Stimulated activated CD4-positive, alpha-beta T cell treated with anti-CD3 and anti-CD28 coated beads, TNF-alpha, amount 100 ng/mL, for 48 hours (primary cell): ENCODE measurements at places on chromosomes 2 and 18.

- no peak for DNase-seq
Measured at GRCh38 chr2:107364361-107364950, 462.2 kb upstream of the RGPD4 start.

- DNase-seq = no peak
Measured at GRCh38 chr18:29496152-29496680, 1319.3 kb upstream of the CDH2 start.

- no peak for DNase-seq
Measured at GRCh38 chr2:50529600-50530218, 502.2 kb downstream of the NRXN1 start.

GRCh38 chr2:189440644-189440946, 679 bp upstream of the WDR75 start:
- no peak for DNase-seq

GRCh38 chr18:9712130-9712577, 4.1 kb downstream of the RAB31 start:
- no peak for DNase-seq

GRCh38 chr2:120606931-120607330, 128.7 kb upstream of the GLI2 start:
- no peak for DNase-seq

DNA sequence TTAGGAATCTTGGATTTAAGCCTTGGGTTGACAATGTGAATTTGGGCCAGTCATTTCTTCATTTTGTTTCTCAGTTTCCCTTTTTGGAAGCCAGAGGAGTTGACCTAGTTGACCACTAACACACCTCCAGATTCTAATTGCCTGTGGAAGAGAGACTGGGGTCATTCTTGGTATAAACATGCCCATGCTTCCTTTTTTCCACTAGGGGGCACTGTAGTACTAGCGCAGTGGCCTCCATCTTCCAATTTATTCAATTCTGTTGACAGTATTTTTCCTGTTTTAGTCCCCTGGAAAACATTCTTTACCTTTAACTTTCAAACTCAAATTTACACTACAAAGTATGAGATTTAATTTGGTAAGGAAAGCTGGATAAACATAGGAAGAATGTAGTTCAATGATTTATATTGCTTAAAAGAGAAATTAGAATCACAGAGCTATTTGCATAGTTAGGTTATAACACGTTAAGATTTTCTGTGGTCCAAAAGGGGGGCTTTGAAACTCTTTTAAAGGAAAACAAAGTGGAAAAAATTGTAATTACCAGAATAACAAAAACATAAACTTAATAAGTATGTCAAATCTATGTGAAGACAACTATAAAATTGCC, 57.5 kb upstream of the AGPS start:
- DNase-seq = no peak

DNA sequence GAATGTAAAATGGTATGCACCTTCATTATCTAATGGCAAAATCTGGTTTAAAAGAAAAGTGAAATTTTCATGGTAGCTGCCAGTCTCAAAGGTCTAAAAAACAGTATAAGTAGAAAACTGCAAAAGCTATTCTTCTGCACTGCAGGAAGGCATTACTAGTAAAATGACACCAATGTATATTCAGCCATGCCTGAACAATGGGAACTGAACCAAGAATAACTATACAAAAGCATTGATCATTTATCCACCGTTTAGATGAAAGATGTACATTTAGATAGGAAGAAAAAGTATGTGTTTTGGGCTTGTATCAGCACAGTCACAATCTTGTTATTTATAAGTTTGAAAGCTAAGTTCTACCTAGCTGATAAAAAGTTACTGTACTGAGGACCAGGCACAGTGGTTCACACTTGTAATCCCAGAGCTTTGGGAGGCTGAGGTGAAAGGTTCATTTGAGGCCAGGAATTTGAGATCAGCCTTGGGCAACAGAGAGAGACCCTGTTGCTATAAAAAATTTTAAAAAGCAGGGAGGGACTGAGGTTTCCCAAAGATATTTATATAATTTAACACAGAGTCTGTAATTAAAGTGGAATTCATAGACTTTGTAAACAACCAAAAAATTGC, 163.1 kb upstream of the WDSUB1 start:
- DNase-seq = no peak

DNA sequence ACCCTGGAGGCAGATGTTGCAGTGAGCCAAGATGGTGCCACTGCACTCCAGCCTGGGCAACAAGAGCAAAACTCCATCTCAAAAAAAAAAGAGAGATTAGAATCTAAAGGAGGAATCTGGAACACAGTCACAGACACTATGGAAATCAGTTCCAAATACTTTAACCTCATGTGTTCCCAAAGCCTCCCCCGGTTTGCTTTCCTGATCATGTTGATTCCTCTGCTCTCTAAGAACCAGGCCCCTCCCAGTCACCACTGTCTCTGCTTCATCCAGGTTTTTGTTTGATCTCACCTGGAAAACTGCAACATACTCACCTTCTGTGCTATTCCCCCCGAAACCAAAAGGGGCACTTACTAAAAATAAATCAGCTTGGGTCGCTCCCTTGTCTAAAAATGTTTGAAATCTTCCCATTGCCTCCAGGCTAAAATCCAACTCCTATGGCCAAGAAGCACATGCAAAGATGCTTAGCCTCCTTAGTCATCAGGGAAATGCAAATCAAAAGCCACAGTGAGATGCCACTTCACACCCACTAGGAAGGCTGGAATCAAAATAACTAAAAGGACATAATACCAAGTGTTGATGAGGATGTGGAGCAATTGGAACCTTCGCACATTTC, 6.2 kb upstream of the NEU2 start:
- DNase-seq = no peak

- no peak for DNase-seq
Measured at GRCh38 chr2:37414470-37414949, 70.1 kb downstream of the QPCT start.

DNA sequence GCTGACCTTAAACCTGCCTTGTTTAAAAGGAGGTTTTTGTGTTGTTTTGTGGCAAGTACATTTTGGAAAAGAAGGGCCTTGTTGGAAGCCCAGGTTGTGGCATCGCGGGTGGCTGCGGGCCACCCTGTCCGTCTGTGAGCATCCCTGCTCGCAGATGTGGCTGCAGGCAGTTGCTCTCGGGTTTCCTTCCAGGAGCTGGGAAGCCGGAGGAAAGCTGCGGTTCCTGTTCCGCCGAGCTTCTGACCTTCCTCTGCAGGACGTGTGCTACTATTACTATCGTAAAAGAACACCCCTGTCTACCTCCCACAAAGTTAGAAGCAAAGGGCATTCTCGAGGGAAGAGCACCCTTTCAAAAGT, 766 bp downstream of the MFF start:
- no peak for DNase-seq

DNA sequence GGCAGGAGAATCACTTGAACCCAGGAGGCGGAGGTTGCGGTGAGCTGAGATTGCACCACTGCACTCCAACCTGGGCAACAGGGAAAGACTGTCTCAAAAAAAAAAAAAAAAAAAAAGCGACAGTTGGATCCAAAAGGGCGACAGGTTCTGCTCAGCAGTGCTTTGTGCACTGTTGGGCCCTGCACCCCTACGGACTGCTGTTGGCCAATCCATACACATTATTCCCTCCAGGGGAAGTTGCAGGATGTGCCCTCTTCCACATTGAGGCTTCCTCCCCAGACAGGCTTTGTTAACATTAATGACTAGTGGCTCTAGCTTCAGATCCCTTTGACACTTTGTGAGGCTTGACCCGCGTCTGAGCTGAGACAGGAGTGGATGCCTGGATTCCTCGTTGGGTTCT, 9.4 kb downstream of the NT5DC4 start:
- no peak for DNase-seq

DNA sequence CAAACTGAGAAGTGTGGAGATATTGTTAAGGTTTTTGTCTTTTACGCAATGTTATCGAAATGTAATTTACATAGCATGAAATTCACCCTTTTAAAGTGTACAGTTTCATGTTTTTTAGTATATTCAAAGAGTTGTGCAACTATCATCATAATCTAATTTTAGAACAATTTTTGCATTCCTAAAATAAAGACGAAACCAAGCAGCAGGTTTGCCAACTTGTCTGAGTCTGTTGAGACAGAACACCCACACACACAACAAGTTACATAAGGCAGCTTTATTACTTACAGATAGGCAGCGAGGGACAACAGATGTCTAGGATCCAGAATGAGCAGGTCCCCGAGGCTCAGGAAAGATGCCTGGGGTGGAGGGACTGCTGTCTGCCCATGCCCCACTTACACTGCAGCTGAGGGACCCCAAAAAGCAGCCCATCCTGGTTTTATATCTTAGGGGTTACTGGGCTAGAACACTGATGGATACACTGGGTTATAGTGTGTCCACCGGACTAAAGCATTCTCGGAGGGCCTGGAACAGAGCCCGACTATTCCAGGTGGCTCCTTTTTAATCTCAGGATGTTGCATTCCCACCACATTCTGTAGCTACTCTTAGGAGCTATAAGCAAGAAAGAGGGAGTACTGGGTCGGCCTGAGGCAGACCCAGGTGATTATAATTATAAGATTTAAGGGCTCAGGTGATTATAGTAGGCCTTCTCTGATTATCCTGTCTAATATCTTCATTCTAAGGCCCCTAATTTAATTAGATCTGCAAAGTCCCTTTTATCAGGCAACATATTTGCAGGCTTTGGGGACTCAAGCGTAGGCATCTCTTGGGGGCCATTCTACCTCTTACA, 150.2 kb upstream of the DOK6 start:
- DNase-seq = no peak

DNA sequence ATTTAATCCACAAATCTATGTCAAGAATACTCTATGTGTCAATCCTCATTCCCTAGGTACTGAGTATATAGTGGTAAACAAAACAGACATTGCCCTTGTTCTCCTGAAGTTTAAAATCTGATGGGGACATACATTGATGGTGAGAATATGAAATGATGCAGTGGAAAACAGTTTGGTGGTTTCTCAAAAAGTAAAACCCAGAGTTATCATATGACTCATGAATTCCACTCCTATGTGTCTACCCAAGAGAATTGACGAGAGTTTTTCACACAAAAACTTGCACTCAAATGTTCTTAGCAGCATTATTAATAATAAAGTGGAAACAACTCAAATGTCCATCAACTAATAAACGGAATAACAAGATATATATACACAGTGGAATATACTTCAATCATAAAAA, 586.7 kb downstream of the CCDC85A start:
- DNase-seq = no peak

DNA sequence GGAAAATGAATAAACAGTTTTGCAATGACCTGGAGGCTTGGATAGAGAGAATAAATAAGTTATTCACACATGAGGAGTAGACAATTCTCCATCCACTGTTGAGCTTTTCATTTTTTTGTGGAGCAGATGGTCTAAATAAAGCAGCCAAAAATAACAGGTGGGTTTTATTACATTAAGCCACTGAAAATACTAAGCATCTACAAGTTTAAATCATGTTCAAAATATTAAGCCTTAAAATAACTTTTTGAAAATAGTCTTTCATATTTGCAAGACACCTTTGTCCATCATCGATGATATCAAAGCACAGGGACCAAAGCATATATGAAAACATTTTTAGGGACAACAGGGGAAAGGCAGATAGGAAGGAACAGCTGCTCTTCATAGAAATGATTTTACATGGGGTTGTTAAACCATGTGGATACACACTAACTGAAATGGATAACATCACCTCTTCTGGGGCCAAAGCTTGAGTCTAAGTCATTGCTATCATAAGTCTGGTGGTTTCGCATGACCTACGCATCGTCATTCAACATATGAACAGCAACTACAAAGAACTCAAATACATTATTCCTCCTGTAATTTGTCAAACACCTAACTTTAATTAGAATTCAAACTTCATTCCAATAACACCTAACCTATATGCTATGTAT, 197.6 kb upstream of the CHST9 start:
- DNase-seq = no peak

GRCh38 chr2:164761737-164762460, 79.7 kb downstream of the COBLL1 start:
- no peak for DNase-seq

GRCh38 chr2:215314896-215315295, 3.0 kb downstream of the ATIC start:
- DNase-seq = no peak

DNA sequence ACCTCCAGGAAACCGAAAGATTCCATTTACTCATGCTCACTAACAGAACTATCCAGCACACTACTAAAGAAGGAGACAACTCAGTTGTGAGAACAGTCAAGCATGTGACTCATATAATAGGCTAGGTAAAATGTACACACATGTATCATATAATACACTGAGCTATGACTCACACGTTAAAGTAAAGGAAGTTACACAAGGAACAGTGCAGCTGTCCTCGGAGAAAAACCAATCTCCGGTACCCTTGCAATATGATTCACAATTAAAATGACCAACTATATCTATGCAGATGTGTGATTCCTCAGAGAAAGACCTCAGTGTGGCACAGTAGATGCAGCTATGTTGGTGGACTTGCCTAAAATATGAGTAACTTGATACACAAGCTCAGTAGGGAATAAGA, 76.5 kb downstream of the STRN start:
- DNase-seq = peak; percentile 2

DNA sequence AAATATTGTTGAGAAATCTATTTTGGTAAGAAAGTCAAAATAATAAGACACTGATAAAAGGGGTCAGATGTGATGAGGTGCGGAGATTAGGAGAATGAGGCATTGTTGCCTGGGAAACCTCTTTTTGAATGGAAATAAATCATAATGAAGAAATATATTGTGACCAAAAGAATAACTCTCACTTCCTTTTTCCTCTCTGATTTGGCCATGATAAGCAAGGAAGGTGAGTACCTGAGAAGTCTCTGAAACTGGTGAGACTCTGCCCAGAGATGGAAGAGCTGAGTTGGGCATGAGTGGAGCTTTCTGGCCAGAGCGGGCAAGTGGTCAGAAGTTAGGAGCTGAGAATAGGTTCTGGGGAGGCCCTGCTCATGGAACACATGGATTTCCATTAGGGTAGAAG, 11.8 kb downstream of the LAMA3 start:
- no peak for DNase-seq

DNA sequence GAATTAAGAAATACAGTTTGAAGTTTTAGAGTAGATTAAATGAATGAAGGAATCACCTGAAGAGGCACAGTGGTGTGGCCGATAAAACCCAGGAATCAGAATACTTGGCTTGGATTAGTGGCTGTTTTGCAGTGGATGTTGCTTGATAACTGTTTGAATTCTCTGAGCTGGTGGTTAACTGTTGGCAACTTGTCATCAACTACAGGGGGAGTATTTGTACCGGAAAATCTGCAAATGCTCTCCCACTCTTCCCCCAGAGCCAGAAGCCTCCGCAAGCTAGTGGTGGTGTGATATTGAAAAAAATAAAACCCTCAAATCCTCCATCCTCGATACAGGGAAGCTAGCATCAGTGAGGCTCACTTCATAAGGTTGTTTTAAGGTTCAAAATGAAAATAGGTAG, 326.7 kb downstream of the DPP10 start:
- no peak for DNase-seq

DNA sequence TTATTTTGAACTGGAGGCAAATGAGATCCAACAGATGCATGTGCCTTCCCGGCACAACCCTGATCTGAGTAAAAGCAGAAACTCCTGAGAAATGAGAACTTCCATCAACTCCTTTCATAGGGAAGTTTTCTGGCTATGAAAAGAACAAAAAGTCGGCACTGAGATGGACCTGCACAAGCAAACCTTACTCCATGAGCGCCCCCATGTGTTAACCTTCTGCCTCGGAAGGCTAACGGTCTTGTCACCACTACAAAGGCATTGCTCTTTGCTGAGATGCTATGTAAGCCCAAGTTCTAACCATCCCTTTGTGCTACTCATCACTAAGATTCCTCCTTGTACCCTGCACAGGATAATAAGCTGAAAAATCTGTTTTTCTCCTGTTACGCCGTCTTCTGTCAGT, 57.3 kb upstream of the SULT1C3 start:
- no peak for DNase-seq
